ENCODE measurements at places on chromosomes 4 and X. TPM values are rescaled to one million over a fixed set of nuclear protein-coding genes. Genes with fewer than 3 reads are reported as not detected.

GRCh38 chrX:120365320-120365719, 3.4 kb downstream of the ATP1B4 start:
- DNase-seq = no peak

GRCh38 chr4:20075248-20075871, 176.3 kb upstream of the SLIT2 start:
- no peak for DNase-seq

DNA sequence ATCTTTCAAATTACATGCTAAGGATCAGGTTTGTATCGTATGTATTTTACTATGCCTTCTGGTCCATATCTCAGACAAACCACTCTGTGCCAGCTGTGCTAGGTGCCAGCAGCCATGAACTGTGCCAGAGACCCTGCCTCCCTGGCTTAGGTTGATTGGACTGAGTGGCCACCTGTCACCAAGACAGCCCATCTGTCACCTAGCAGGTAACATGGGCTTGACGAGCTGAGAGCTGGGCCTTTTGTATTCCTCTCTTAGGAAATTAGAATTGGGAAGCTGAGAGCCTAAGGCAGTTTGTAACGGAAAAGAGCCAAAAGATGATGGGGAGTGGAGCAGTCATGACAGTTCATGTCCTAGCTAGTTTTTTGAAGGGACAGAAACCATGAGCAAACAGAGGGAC, 42.5 kb downstream of the TMEM164 start:
- no peak for DNase-seq

GRCh38 chrX:39527025-39527424, 570.7 kb downstream of the BCOR start:
- peak; percentile 0 for DNase-seq

GRCh38 chrX:110853610-110854009, 58.0 kb upstream of the CHRDL1 start:
- no peak for DNase-seq

DNA sequence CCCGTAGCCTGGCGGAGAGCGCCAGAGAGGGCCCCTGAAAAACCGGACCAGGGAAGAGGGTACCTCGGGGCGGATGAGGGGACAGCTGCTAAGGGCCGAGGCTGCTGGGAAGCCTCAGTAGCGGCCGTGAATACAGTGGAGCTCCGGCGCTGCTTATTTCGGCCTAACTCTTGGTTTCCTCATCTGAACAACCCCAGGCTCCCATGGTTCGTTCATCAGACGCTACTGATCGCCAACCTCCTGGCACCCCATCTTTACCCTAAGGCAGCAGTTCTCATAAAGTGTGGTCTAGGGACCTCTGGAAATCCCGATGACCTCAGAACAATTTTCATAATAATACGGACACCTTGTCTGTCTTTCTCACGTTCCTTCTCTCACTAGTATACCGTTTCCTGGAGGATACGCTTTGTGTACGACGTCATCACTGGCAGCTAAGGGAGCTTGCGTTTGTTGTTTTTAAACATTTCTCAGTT, 645 bp upstream of the RAB28 start:
- DNase-seq = no peak

DNA sequence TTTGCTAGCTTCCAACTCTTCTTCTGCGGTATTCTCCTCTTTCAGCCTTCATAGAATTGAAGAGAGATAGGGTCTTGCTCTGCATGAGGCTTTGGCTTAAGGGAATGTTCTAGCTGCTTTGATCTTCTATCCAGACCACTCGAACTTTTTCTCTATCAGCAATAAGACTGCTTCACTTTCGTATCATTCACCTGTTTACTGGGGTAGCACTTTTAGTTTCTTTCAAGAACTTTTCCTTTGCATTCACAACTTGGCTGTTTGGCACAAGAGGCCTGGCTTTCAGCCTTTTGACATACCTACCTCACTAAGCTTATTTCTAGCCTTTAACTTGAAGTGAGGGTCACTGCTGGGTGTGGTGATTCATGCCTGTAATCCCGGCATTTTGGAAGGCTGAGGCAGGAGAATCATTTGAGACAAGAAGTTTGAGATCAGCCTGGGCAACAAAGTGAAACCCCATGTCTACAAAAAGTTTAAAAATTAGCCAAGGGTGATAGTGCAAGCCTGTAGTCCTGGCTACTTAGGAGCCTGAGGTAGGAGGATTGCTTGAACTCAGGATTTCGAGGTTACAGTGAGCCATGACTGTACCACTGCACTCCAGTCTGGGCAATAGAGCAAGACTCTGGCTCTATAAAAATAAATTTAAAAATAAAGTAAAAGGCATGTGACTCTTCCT, 47.1 kb upstream of the HPGDS start:
- no peak for DNase-seq

The FMR1NB gene
- not detected for polyA plus RNA-seq

The MAGEA2 gene
- not detected for polyA plus RNA-seq

The KLHL4 gene
- not detected for polyA plus RNA-seq

The HTN3 gene
- polyA plus RNA-seq = not detected

The MAGEA4 gene
- not detected for polyA plus RNA-seq

The HTR2C gene
- not detected for polyA plus RNA-seq
